Thymus (tissue), 14 donors: ENCODE measurements at places on chromosomes 13 and 19. TPM values are rescaled to one million over a fixed set of nuclear protein-coding genes. Genes with fewer than 3 reads are reported as not detected.

RFPL4AL1 gene
- total RNA-seq, result 0.28 TPM

BST2 gene
- total RNA-seq, result 107 TPM

ZNF563 gene
- total RNA-seq, result 6.5 TPM

ZNF358 gene
- 7.1 TPM for total RNA-seq

YJEFN3 gene
- 1.0 TPM for total RNA-seq

IFNL1 gene
- not detected for total RNA-seq

C19orf33 gene
- total RNA-seq, result 4.9 TPM

BICRA gene
- 1.5 TPM for total RNA-seq

DACH1 gene
- total RNA-seq, result 2.5 TPM

ACP5 gene
- 34.4 TPM for total RNA-seq

U2AF2 gene
- 137 TPM for total RNA-seq

WBP4 gene
- total RNA-seq, result 15.2 TPM

NPHS1 gene
- 2.4 TPM for total RNA-seq

CADM4 gene
- 1.5 TPM for total RNA-seq

KCTD12 gene
- total RNA-seq, result 16.7 TPM

ZNF554 gene
- 4.4 TPM for total RNA-seq

HIF3A gene
- 0.66 TPM for total RNA-seq

OR1I1 gene
- not detected for total RNA-seq

C19orf73 gene
- total RNA-seq, result 2.7 TPM

PRRG2 gene
- total RNA-seq, result 2.2 TPM

ZNF575 gene
- 0.38 TPM for total RNA-seq

RAB3D gene
- 5.1 TPM for total RNA-seq

CEACAM16 gene
- 0.24 TPM for total RNA-seq

MAB21L1 gene
- 0.99 TPM for total RNA-seq

C19orf81 gene
- 0.61 TPM for total RNA-seq

THSD8 gene
- 9.9 TPM for total RNA-seq

HCN2 gene
- 0.05 TPM for total RNA-seq

ANGPTL4 gene
- total RNA-seq, result 0.42 TPM

CYP2F1 gene
- not detected for total RNA-seq

FOSB gene
- total RNA-seq, result 6.1 TPM

MYADM gene
- total RNA-seq, result 4.5 TPM

PLIN5 gene
- 1.2 TPM for total RNA-seq

SULT2A1 gene
- total RNA-seq, result not detected

ZNF793 gene
- 2.5 TPM for total RNA-seq
